ENCODE measurements at places on chromosomes 6 and 20. TPM values are rescaled to one million over a fixed set of nuclear protein-coding genes. Genes with fewer than 3 reads are reported as not detected.

- no peak overlapping the region for H3K27ac ChIP-seq
- no peak overlapping the region for H3K4me3 ChIP-seq
- no peaks in the 10 kb centered on the region for H3K4me1 ChIP-seq
- H3K36me3 ChIP-seq: no peaks in the 10 kb centered on the region
Measured at GRCh38 chr6:137315081-137315480, 95.9 kb upstream of the IFNGR1 start.

DNA sequence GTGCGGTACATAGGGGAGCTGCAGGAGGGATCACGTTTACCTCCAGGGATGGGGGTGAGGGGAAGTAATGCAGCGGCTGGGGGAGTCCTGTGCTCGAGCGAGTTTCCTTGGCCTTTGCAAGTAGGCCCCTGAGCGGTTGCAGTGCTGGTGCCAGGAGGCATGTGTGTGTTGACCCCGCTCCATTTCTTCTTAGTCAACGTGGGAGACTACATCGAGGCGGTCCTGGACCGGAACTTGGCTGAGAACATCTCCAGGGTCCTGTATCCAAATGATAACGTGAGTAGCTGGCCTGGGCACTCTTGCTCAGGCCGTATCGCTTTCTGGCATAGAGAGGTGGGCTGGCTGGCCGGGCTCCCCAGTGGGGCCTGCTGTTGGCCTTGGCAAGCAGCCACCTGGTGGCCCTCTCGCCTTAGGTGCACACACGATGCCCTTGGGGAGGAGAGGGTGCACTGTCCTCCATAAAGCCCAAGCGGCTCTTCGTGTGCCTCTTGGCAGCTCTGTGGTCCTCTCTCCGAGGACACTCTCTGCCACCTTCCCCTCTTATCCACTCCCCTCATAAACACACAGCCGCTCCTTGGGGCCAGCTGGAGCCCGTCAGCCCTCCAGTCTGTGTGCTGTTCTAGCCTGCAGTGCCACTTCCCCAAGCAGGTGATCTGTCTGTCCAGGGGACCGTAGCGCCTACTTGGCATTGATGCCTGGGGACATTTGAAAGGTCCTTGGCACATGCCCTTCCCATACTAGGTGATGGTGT lies 29.3 kb downstream of the PYGB start:
- H3K27me3 ChIP-seq: no peaks in the 10 kb centered on the region
- no peak for DNase-seq
- no peak overlapping the region for H3K4me3 ChIP-seq
- H3K36me3 ChIP-seq: peaks cover 13% of the 10 kb centered on the region

DNA sequence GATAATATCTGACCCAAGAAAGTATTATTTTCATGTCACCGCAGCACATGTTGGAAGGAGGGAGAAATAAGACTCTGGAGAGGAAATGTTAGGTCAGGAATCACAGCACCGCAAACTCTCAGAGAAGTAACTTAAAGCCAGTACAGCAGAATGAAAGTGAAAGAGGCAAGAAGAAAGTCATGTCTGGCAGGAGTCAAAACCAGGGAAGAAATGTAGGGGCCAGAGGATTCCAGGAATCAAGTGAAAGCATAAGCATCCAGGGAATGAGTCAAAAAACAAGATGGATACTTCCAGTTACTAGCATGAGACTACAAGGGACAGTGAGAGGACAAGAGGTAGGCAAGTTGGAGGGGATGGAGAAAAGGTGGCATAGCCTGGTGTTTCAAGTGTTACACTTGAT lies 80.4 kb downstream of the AK9 start:
- H3K36me3 ChIP-seq: no peaks in the 10 kb centered on the region
- DNase-seq: no peak
- no peak overlapping the region for H3K27ac ChIP-seq
- H3K4me3 ChIP-seq: peak overlapping the region; percentile 1
- H3K4me1 ChIP-seq: peaks cover 8% of the 10 kb centered on the region

Gene GHRH
- not detected for total RNA-seq

Data from activated CD8-positive, alpha-beta T cell treated with anti-CD3 and anti-CD28 coated beads, Interleukin-2, amount 10 ng/mL, durations not matched to agents 7 days and 5 days (primary cell).